ENCODE measurements at places on chromosomes 3 and 15. TPM values are rescaled to one million over a fixed set of nuclear protein-coding genes. Genes with fewer than 3 reads are reported as not detected.

The SLC12A1 gene
- total RNA-seq, result not detected

The CRABP1 gene
- total RNA-seq, result not detected

The IL12A gene
- 0.40 TPM for total RNA-seq

The RBMS3 gene
- total RNA-seq, result 49.5 TPM

The SLC22A13 gene
- 0.18 TPM for total RNA-seq

The SYNPR gene
- not detected for total RNA-seq

The EXOG gene
- total RNA-seq, result 12.2 TPM

The DGKG gene
- 0.07 TPM for total RNA-seq

The TTC14 gene
- 38.3 TPM for total RNA-seq

The SPINK8 gene
- total RNA-seq, result not detected

The BCL2A1 gene
- 2.1 TPM for total RNA-seq

The DPH6 gene
- 10.0 TPM for total RNA-seq

The FGF12 gene
- 1.3 TPM for total RNA-seq

The SLCO2A1 gene
- total RNA-seq, result 0.79 TPM

The NME9 gene
- total RNA-seq, result not detected

The PGBD4 gene
- 1.1 TPM for total RNA-seq

The INKA1 gene
- 20.4 TPM for total RNA-seq

The EOMES gene
- total RNA-seq, result not detected

The TGM5 gene
- total RNA-seq, result not detected

The PTPRG gene
- total RNA-seq, result 41.0 TPM

The CFAP100 gene
- total RNA-seq, result not detected

The PLA2G4D gene
- total RNA-seq, result not detected

The CLEC3B gene
- total RNA-seq, result 0.11 TPM

The FGF7 gene
- 0.14 TPM for total RNA-seq

The AMIGO3 gene
- total RNA-seq, result not detected

The TATDN2 gene
- total RNA-seq, result 15.3 TPM

The CKMT1B gene
- not detected for total RNA-seq

The GOLGA6L9 gene
- total RNA-seq, result 2.5 TPM

The CEP19 gene
- total RNA-seq, result 2.3 TPM

The LRCH3 gene
- 44.0 TPM for total RNA-seq

The PLIN1 gene
- 0.07 TPM for total RNA-seq

The LYZL4 gene
- total RNA-seq, result not detected

The NOX5 gene
- under 0.01 TPM for total RNA-seq

The CCDC39 gene
- total RNA-seq, result not detected

The MUC13 gene
- not detected for total RNA-seq

The DPPA2 gene
- total RNA-seq, result not detected

The GAP43 gene
- total RNA-seq, result not detected

The COL6A5 gene
- total RNA-seq, result not detected

The SKOR1 gene
- total RNA-seq, result 0.07 TPM

The IL17RE gene
- 0.14 TPM for total RNA-seq

The MORC1 gene
- not detected for total RNA-seq

The PLEKHO2 gene
- 27.4 TPM for total RNA-seq

The CIP2A gene
- total RNA-seq, result 26.0 TPM
